ENCODE measurements at places on chromosomes 1 and 21.

- DNase-seq, result no peak
These were observed 107.2 kb upstream of the EDEM3 start for GRCh38 chr1:184861755-184862336.

DNA sequence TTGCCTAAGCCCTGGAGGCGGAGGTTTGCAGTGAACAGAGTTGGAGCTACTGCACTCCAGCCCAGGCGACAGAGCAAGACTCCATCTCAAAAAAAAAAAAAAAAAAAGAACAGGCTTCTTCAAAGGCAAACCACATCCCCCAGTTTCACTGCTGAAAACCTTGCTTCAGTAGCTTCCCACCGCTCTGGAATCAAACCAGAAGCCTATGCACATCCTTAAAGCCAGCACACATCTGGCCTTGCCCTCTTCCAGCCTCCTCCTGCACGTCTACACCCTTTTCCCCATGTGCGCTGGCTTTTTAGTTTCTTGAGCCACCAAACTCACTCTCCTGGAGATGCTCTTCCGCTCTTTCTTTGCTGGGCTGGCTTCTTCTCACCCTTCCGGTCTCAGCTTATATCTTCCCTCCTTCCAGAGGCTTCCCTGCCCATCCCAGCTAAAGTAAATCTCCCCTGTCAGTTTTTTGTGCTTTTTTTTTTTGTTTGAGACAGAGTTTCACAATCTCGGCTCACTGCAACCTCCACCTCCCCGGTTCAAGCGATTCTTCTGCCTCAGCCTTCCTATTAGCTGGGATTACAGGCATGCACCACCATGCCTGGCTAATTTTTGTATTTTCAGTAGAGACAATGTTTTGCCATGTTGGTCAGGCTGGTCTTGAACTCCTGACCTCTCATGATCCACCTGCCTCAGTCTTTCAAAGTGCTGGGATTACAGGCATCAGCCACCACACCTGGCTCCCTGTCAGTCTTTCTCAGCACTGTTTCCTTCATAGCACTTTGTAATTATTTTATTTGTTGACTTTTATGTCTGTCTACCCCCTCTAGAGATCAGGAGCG, 42.0 kb upstream of the ID3 start:
- no peak for DNase-seq

- DNase-seq, result no peak
These were observed 6.9 kb upstream of the NRAS start for GRCh38 chr1:114723457-114723856.

- DNase-seq, result no peak
These were observed 14.2 kb downstream of the UTS2 start for GRCh38 chr1:7838714-7839113.

- DNase-seq, result peak; percentile 63
These were observed 27.5 kb upstream of the SLC44A3 start for GRCh38 chr1:94792473-94793295.

DNA sequence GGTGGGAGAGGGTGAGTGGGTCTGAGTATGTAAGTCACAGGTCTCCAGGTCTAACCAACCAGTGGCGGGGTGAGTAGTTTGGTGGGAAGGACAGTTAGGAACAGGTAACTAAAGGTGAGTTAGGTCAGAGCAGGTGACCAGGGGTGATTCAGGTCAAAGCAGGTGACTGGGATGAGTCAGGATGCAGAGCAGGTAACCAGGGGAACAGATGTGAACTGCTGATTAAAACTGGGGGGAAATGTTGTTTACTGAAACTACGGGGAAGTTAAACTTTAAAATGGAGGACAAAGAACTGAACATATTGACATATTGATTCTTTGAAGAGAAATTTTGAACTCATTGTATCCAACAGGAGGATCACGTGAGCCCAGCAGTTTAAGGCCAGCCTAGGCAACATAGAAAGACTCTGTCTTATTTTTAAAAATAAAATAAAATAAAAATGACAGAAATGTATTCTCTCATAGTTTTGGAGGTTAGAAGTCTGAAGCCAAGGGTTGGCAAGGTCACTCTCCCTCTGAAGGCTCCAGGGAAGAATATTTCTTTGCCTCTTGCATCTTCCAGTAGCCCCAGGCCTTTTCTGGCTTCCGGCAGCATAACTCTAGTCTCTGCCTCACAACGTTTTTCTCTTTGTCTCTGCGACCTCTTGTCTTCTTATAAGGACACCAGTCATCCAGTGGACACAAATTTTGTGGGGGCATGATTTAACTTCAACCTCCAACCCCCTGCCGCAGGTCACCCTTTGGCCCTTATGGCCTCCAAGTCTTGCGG, 64.3 kb upstream of the TINAGL1 start:
- no peak for DNase-seq

DNA sequence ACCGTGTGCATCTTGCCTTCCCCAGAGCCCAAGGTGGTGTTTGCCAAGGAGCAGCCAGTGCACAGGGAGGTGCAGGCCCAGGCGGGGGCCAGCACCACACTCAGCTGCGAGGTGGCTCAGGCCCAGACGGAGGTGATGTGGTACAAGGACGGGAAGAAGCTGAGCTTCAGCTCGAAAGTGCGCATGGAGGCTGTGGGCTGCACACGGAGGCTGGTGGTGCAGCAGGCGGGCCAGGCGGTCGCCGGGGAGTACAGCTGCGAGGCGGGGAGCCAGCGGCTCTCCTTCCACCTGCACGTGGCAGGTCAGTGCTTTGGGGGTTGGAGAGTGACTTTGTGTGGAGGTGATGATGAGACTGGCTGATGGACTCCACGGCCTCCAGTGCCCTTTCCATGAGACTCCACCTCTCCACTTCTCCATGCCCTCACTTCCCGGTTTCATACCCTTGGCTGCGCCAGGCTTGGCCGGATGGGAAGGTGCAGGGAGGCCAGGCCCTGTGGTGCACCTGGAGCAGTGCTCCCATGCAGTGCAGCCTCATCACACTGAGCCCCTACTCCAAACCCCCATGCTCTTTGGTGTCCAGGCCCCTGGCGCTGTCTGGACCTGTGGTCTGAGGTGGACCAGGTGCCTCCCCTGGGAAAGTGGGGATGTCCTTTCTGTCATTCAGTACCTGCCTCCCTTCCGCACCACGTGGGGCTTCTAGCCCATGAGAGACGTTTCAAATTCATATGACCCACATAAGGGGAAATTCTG, 49.0 kb downstream of the OBSCN start:
- no peak for DNase-seq

DNA sequence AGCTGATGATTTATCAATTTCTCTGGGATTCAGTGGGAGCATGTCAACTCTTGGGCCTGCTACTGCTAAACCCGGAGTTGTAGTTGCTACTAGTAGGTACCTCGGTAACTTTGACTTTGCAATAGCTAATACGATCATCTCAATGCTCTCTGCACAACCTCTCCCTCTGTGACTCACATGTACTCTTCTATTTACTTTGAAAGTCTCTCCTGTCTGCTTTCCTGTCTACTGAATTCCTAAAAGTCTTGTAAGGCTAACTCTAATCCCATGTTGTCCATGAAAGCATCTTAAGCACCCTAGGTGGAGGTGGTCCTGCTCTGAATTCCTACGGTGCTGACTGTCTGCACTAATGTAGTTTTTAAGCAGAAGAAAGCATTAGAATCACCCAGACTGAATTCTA, 29.3 kb downstream of the SLC9C2 start:
- DNase-seq, result no peak

GRCh38 chr1:218811497-218811896, 362.2 kb upstream of the LYPLAL1 start:
- DNase-seq, result no peak

DNA sequence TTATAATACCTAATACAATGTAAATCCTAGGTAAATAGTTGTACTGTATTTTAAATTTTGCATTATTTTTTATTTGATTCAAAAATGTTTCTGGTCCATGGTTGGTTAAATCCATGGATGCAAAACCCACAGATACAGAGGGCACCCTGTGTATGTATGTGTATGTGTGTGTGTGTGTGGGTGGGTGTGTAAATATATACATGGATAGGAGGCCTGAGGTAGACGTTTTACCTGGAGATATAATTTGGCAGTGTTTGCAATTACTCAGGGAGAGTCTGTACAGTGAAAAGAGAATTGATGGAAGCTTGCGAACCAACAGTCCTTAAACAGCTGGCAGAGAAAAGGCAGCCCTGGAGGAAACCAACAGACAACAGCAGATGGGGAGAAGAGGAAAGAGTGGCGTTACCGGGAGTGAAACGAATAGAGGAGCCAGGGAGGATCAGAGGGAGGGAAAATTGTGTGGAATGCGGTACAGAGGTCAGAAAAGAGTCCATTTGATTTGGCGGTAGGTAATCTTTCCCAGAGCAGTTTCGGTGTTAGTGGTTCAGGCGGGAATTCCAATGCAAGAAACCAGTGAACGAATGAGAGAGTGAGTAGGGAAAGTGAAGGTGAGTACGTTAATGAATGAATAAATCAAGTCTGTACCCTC, 47.9 kb upstream of the NBL1 start:
- DNase-seq, result no peak

GRCh38 chr1:12097321-12097720, 34.2 kb downstream of the TNFRSF8 start:
- DNase-seq, result peak; percentile 14

GRCh38 chr1:183003203-183003602, 20.0 kb upstream of the LAMC1 start:
- DNase-seq, result no peak

GRCh38 chr1:12201352-12202189, 28.3 kb upstream of the VPS13D start:
- no peak for DNase-seq

DNA sequence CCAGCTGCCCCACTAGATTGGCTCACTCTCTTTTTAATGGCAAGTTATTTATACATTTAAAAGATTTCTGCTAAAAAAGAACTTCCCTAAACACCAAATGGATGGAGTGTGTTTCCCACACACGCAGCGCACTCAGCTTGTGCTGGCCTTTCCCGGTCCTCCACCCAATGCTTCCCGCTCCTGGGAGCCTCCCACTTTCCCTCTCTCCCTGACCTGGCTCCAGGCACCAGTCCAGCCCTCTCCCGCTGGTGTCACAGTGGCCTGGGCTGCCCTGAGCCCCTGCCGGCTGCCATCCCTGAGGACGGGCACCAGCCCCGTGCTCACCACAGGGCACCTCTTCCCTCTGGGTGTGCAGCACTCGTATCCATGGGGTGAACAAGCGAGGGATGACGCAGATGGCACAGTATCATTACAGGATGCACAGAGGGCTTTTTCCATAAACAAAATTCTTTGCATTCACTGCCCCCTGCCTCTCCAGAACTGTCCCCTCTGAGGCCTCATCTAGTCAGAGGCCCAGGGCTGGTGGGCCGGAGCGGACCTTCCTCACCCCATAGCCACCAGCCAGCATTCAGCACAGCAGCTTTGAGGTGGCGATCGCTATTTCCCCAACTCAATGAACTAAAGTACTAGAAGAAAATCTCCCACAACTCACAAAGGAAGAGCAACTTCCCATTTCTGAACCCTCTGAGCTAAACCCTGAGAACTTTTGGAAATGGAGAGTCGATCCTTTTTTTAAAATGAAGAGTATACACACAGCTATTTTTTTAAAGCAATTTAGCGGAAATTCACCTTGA, 68.5 kb downstream of the SLC37A1 start:
- DNase-seq, result no peak

DNA sequence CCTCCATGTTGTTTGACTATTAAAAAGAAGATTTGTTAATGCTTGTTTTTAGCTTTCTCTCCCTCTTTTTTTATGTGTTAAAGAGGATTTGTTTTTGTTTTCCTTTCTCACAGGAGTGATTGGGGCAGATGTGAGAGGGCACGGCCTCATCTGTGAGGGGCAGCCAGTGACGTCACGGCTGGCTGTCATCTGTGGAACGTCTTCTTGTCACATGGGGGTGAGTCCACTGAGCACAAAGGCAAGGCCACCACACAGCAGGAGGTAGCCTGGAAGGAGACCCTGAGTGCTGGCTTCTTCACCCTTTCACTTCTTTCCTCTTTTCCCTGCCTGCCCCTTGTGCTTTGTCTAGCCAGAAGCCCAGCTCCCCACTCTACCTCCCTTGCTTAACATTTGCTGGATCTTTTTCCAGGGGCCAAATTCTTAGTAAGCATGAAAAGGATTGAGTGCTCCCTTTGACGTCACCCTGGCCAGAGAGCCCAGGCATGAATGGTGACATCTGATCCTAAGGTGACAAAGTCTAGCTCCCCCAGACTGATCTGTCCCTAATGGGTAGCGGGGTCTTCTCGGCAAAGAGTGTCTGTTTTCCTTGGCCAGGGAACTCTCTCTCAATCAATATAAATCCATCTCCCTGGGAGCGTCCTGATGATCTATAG, 257.2 kb downstream of the FGGY start:
- no peak for DNase-seq

- no peak for DNase-seq
These were observed 45.9 kb downstream of the ADSS2 start for GRCh38 chr1:244405856-244406255.

GRCh38 chr1:206590025-206590758, 22.1 kb downstream of the EIF2D start:
- DNase-seq, result peak; percentile 51

DNA sequence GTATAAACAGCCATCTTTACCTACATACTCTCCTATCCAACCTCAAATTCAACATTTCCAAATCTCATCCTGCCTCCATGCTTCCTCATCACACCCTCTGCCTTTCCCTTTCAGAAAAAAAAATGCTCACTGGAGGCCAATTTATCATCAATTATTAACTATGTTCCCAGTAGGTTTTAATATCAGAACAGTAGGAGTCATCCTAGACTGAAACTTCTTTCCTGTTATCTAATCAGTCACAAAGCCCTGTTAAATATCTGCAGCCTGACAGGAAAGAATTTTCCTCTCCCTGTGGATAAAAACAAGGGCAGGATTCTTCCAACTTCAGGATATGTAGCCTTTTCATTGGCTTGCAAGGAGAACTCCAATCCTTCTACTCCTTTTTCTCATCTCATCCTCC, 28.4 kb downstream of the EGLN1 start:
- DNase-seq, result no peak

GRCh38 chr1:156146769-156147405, 6.5 kb upstream of the SEMA4A start:
- no peak for DNase-seq

- DNase-seq, result no peak
These were observed 762.1 kb upstream of the NEGR1 start for GRCh38 chr1:73044241-73045036.

- no peak for DNase-seq
These were observed 75.3 kb upstream of the PALMD start for GRCh38 chr1:99570486-99571089.

DNA sequence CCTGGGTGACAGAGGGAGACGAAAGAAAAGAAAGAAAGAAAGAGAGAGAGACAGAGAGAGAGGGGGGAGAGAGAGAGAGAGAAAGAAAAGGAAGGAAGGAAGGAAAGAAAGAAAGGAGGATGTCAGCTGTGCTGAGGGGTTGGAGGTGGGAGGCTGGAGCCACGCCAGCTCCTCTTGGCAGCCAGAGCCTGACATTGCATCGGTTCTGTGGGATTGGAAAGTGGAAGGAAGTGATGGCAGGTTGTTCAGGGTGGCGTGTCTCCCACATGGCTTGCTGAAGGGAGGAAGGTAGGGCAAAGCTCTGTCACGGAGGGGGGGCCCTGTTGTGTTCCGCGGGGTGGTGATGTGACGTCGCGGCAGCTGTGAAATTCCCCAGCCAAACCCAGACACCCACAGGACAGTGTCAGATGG, 30.7 kb downstream of the EIF2D start:
- DNase-seq, result no peak
